Activated CD4-positive, alpha-beta T cell treated with anti-CD3 and anti-CD28 coated beads for 4 hours (primary cell): ENCODE measurements at places on chromosomes 3 and 15.

GRCh38 chr15:37921527-37922385, 12.7 kb upstream of the TMCO5A start:
- DNase-seq = no peak

DNA sequence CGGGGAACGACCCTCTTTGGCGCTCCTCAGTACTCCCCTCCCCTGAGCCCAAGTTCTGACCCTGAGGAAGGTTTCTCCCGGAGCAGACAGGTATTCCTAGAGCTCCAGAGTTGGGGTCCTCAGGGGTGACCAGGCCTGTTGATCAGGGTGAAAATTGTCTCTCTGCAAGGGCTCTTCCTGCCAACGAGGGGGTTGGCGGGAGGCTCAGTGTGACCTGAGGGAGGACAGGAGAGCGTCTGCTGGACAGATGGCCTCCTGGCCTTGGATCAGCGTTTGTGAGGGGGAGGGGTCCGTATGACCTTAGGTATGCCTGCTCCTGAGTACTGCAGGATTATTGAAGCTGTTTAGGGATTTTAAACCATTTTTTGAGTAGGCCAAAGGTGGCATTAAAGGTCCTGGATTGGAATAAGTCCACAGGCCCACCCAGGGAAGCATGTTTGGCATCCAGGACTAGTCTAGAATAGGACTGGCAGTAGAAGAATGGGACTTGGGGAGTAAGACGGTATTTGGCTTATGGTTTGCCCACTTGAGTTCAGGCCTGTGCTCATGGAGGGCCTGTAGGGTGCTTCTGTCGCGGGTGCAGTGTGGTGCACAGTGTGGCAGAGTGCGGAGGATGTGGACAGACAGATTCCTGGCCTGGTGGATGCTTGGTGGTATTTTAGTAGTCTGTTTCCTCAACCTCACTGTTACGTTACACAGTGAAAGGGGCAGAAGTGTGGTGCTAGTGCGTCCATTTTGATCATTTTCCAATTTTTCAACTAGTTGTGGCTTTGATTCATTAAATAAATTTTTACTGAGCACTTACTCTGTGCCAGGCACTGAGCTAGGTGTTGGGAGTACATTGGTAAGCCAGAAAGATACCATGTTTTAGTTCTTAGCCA, 959 bp downstream of the ZNF592 start:
- DNase-seq = peak; percentile 32

DNA sequence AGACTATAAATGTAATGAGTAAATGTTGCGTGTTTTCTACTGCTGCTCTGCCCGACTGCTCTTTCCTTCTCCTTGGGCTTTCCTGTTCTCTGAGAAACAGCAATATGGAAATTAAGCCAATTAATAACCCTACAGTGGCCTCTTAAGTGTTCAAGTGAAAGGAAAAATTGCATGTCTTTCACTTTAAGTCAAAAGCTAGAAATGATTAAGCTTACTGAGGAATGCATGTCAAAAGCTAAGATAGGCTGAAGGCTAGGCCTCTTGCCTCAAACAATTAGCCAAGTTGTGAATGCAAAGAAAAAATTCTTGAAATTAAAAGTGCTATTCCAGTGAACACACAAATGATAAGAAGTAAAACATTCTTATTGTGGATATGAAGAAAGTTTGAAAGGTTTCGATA, 55.0 kb downstream of the ATP2C1 start:
- no peak for DNase-seq

DNA sequence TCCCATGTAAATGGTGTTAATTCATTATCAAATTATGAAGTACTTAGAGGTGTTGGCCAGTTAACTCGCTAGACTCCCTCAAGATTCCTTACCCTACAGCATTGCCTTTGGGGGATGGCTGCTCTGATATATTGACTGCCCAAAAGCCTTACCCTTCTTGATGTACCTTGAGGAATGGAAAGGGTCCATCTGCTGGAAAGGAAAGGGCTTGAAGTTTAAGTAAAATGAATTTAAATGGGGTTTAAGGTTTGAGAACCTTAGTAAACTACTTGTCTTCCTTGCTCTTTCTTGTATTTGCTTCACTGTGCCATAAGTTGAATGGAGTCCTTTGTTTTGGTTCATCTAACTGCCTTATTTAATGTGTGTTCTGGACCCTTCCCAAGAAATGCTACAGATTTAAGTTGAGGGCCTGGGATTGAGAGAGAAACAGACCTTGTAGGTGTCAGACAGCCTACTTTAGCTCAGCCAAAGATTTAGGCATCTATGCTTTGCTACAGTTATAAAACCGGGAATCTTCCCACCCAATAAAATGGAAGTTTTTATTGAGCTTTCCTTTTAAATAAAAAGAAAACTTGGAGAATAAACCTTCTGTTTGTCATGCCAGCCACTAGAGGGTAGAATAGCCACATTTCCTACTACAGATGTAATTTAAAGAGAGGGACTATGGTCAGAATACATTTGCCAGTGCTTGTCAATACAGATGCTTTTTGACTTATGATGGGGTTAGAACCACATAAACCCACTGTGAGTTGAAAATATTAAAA, 25.3 kb downstream of the CMSS1 start:
- DNase-seq = no peak

- DNase-seq = no peak
Observed at GRCh38 chr3:114436182-114436581, 142.4 kb downstream of the TIGIT start.

DNA sequence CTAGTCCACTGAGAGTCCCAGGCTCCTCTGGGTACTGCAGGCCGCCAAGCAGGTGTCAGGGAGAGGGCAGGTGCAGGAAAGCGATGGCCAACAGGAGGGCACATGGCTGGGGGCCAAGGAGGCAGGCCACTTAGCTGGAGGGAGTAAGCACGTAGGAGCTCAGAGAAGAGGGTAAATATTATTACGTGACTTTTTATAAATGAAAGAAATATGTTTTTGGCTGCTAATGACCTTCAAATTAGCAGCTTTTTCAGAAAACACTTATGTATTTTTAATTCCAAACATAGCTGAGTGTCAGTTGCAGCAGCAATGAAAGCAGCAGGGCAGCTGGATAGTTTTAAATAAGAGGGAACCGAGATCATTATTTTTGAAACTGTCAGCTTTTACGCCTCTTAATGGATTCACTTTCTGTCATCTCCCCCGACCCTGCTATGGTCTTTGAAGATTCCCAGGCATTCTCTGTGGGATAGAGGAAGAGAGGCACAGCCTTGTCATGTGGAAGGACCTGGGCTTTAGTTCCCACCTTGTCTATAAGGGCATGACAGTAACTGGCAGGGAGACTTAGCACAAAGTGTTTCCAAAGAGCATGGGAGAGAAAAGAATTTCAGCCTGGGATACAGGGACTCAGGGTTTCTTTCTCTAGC, 477.1 kb downstream of the EPHB1 start:
- no peak for DNase-seq

DNA sequence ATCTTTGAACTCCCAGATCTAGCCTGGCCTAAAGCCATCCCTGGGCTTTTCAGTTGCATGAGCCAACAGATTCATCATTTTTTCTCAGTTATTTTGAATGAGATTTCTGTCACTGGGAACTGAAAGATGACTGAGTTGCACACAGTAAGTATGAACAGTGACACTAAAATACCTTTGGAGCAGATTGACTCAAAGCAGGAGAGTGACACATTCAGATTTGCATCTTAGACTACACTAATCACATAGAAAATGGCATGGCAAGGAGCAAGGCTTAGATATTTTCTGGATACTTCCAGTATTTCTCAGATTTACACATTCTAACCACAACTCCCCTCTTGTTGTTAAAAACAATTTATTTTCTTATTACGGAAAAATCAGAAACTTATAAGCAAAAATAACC, 32.8 kb downstream of the SEC62 start:
- no peak for DNase-seq

DNA sequence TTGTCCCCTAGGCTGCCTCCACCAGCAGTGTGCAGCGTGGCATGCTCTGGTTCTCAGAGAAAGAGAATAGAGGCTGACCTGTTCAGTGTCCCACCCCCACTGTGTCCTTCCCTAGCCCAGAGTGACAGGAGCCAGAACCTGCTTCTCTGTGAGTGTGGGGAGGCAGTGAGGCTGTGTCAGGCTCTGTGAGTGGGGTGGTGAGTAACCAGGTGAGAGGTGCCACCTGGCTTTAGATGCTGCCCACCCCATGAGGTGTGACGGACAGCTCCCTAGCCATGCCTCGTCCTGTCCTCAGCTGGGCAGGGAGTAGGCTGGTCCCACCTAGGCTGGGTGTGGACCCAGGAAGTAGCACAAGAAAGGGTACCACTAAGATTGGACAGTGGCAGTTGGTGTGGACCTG, 6.3 kb downstream of the TEX264 start:
- DNase-seq = no peak

DNA sequence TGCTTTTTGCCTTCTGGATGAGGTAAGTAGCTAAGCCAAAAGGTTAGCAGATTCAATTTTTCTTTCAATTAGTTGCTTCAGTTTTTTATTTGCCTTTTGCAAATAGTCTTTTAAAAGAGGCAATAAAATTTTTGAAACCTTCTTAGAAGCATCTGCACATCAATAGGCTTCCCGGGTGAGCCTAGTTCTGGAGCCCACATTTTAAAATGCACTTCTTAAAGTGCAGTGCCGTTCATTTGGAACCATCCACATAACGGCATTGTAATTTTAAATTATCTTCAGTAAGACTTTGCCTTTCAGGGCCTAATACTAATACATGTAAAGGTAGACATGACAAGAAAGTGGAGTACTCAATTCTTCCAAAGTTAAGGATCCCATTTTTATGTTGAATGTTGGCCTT, 269.2 kb downstream of the THSD4 start:
- no peak for DNase-seq

GRCh38 chr3:184715943-184716621, 4.2 kb upstream of the MAGEF1 start:
- no peak for DNase-seq

DNA sequence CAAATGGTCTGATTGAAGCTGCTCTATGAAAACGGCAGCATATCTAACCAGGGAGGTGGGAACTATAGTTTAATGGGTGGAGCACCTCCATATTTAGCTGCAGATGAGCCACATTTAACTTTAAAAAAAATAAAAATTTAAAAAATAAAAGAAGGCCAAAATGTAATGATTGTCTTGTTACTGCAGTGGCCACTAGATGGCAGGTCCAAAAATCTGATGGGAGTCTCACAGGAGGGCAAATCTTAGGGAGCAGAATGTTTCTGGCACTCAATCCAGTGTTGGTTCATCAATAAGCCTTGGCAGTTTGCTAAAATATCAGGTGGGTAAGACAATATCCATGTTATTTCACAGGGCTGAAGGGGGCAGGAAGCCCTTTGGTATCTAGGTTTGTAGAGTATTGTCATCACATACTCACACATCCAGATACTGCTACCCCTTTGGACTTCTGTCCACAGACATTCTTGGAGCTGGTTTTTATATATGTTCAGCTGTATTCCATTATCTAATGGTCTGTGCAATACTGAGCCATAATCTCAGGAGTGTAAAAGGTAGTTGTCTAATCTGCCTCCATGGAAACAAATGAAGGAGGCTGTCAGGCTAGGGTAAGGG, 233.3 kb downstream of the TIGIT start:
- DNase-seq = no peak

DNA sequence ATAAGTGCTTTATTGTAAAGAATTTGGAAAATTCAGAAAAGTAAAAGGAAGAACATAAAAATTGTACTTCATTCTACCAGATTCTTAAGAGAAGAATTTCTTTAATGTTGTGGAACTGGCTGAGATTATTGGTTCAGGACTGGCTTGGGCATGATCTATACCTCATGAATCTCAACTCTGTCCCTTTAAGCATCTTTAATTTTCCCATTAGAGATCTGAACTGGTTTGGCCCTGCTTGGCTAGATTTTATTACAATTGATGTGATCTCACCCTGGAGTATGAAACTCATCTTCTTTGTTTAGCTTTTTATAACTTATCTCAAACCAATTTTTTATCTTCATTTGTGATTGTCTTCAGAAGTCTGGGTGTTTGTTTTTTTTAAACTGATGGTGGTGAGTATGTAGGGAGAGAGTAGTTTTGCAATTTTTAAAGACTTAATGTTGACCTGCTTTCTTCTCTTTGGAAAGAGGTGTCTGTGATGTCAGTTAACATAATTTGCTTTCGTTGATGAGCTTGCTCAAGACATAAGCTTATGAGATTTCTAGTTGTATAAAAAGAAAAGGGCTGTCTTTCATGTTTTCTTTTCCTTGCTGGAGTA, 61.9 kb downstream of the ZNF609 start:
- DNase-seq = no peak

DNA sequence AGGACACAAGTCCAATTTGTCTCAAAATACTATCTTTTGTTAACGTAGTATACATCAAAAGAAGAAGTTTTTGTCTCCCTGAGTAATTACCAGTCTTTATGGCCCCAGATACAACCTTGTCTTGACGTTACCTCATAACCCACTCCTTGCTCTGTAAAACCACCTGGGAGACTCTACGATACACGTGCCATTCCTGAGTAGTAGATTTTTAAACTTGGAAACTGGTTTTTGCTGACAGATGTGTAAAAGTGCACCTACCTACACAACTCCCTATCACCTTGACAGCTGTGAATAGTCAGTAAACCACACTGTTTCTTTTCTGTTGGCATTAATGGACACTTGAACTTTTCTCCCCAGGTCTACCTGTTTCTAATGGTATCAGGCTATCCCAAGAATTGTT, 51.7 kb upstream of the RARB start:
- DNase-seq = no peak

DNA sequence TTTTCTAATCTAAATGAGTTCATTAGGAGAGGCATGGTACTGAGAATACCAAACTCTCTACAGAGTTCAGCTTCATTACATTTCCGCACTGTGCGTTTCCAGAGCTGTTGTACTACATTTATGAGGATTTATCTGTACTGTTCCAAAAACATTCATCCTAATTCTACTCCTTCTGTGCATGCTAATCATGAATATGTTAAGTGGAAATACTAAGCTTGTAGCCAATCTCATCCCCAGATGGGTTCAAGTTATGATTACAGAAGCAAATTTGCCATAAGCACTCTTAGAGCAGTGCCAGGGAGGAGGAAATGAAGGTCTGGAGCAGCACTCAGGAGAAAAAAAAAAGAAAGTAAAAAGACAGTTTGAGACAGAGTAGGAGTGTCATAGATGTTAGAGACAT, 544.3 kb downstream of the GBE1 start:
- DNase-seq = no peak

DNA sequence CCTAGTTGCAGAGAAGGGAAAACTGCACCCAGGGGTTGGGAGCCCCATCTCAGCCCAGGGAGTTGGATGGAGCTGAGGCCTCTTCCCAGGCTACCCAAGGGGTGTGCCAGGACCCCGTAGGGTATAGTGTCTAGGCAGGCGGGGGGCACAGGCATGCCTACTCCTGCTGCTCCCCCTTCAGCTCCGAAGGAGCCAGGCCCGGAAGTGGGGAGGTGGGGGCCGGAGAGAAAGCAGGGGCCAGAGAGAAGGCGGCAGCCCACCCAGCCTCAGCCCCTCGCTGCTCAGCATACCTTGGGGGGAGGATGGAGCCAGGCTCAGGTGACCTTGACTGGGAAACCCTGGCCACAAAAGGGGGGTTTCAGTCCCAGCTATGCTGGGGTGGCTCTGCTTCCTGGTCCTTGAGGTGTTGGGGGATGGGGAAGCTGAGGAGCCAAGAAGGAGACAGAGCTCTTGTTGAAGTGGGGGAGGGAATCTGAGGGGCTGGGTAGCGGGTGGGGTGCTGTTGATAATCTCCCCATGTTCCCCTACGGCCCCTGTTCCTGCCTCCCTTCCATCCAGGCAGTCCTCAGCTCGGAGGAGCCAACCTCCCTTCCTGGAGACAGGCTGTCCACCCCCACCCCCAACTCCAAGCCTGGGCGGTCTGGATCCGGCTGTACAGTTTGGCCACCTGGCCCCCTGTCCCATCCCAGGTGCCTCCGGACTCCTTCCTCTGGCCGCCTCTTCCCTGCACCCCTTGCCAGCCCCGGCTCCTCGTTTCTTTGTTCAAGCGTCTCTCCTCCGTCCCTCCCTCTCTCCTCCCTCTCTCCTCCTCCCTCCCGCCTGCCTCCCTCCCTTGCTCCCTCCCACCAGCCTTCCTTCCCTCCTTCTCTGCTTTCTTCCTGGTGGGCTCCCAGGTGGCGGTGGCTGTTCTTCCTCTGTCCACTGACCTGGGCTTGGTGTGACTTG, 1.7 kb downstream of the SEMA3F start:
- DNase-seq = no peak
